ENCODE measurements at places on chromosomes 3 and 15. TPM values are rescaled to one million over a fixed set of nuclear protein-coding genes. Genes with fewer than 3 reads are reported as not detected.

SPTSSB gene
- total RNA-seq: not detected

NTRK3 gene
- total RNA-seq: 4.2 TPM

DCBLD2 gene
- total RNA-seq: 1.1 TPM

DNA sequence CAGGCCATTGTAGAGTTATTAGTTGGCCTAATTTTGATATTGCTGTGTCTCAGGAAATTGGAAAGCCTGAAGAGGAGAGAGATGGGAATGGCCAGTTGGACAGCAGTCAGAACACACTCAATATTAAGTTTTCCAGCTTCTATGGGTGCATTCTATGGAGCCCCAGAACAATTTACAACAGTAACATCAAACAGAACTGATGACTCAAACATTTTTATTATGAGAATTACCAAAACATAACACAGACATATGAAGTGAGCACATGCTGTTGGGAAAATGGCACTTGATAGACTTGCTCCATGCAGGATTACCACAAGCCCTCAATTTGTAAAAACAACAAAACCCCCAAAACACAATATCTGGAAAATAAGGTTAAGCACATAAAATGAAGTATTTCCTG, 104.3 kb downstream of the GADL1 start:
- no peak for DNase-seq
- H3K4me1 ChIP-seq: peaks cover 7% of the 10 kb centered on the region
- H3K4me3 ChIP-seq: no peak overlapping the region
- no peaks in the 10 kb centered on the region for H3K36me3 ChIP-seq
- H3K27ac ChIP-seq: no peak overlapping the region

NPAP1 gene
- not detected for total RNA-seq

DNA sequence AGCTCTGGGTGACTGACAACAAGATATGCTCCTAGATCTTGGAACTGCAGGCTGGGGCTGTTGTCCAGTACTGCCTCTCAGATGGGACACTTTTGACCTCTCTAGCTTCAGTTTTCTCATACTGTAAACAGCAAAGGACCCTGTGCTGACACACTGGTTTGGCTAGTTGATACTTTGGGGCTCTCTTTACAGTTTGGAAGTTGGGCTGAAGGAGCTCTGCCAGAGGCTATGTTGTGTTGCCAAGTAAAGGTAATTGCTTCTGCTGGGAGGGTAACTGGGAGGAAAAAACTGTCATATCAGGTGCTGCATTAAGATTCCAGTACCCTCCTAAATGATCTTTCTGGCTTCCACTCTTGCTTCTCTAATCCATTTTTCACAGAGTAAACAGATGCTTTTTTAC, 54.0 kb downstream of the ISL2 start:
- no peaks in the 10 kb centered on the region for H3K27me3 ChIP-seq
- no peak overlapping the region for H3K27ac ChIP-seq

- peaks cover 8% of the 10 kb centered on the region for H3K27me3 ChIP-seq
- H3K4me3 ChIP-seq: no peak overlapping the region
- DNase-seq: no peak
Observed at GRCh38 chr3:112634786-112635541, 6.0 kb downstream of the CCDC80 start.

GRCh38 chr3:194984622-194985021, 286.3 kb downstream of the XXYLT1 start:
- no peak for DNase-seq
- peaks cover 10% of the 10 kb centered on the region for H3K27me3 ChIP-seq
- no peak overlapping the region for H3K27ac ChIP-seq
- H3K36me3 ChIP-seq: no peaks in the 10 kb centered on the region

SAMD7 gene
- not detected for total RNA-seq

- no peaks in the 10 kb centered on the region for H3K27me3 ChIP-seq
- DNase-seq: peak; percentile 19
- no peak overlapping the region for H3K27ac ChIP-seq
- no peak overlapping the region for H3K4me3 ChIP-seq
- H3K36me3 ChIP-seq: peaks cover 3% of the 10 kb centered on the region
Observed at GRCh38 chr15:28989239-28989830, 103.6 kb downstream of the APBA2 start.

DNA sequence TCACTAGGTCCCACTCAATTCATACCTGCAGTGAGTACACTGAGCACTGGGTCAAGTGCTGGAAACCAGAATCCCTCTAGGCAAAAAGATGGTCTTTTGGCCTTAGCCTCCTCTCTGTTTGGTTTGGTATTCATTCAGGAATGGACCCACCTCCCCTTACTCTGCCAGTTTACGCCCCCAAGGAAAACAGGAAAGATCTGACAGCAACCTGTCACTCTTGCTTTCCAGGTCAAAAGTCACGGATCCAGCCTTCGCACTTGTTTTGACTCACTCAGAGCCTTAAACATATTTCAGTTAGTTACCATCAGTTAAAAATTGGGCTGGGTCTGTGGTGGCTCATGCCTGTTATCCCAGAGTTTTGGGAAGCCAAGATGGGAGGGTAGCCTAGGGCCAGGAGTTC, 68.1 kb downstream of the SYNM start:
- H3K36me3 ChIP-seq: no peaks in the 10 kb centered on the region
- H3K27me3 ChIP-seq: no peaks in the 10 kb centered on the region
- DNase-seq: no peak
- no peak overlapping the region for H3K4me3 ChIP-seq

THRB gene
- not detected for total RNA-seq

- DNase-seq: no peak
- no peaks in the 10 kb centered on the region for H3K36me3 ChIP-seq
- H3K4me1 ChIP-seq: no peaks in the 10 kb centered on the region
- no peaks in the 10 kb centered on the region for H3K27me3 ChIP-seq
Observed at GRCh38 chr3:145518639-145519038, 642.3 kb downstream of the PLOD2 start.

GOLGA8H gene
- total RNA-seq: 0.19 TPM

DNA sequence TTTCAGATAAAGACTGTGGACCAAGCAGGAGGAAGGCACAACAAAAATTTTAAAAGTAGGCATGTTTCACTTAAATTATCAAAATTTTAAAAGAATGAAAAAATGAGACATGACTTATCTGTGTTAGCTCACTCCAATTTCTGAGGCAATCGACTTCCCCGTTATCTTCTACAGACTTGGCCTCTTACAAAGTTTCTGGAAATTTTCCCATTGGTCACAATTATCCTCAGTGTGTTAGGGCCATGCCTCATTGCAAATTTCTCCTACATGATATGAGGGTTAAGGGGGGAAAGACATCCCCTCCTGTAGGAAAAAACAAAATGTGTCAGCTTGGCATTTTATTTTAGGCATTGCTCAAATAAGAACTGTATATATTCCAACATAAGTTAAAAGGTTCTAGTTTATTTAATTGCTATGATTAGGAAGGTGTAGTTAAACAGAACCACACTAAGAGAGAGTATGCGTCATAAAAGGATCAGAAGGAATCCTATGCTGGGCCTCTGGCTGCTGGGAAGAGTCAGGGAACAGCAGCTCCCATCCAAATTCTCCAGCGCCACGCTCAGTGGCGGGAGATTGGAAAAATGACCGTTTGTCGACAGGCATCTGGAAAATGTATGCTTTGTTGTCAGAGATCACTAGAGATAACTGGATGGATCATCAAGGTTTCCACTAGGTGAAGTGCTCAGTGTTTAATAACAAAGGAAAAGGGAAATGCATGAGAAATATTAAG, 463.6 kb upstream of the NR2F2 start:
- peaks cover 8% of the 10 kb centered on the region for H3K27me3 ChIP-seq
- H3K27ac ChIP-seq: no peak overlapping the region
- peaks cover 15% of the 10 kb centered on the region for H3K4me1 ChIP-seq
- DNase-seq: no peak

GRCh38 chr15:73264881-73265280, 103.9 kb downstream of the HCN4 start:
- H3K4me1 ChIP-seq: no peaks in the 10 kb centered on the region
- no peak for DNase-seq
- no peak overlapping the region for H3K27ac ChIP-seq
- no peaks in the 10 kb centered on the region for H3K27me3 ChIP-seq
- H3K4me3 ChIP-seq: no peak overlapping the region

DNA sequence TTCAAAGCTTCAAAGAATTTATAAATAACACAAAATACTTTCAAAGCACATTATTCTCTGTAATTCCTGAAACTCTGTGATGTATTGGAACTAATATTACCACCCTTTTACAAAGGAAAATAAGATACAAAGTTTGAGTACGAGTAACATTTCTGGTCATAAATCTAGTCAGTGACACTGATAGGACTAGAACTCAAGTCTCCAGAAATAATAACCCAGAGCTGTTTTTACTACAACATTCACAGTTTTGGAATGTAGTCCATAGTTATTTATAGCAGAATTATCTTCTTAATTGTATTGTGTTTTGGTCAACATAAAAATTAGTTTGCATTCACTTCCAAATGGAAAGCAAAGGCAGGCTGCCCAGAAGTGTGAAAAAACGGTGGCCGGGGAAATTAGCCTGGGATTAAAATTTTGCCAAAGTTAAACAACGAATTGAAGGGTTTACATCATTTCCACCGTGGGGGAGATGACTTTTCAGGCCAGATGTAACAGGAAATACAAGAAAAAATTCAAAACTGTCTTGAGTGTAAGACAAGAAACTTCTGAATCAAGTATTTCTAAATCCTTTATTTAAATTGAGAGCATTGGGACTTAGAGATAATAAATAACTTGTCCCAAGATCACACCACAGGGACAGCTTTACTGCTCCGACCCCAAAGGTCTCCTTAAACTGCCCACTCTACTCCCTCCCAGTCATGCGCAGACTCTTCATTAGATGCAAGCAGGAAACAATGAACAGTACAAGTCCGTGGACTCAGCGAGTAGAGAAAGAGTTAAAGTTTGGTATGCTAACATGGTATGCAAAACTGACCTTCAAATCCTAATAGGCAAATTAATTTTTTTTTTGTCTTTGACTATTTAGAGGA, 74.3 kb upstream of the VGLL4 start:
- peak; percentile 3 for DNase-seq
- peak overlapping the region; percentile 92 for H3K4me3 ChIP-seq
- H3K36me3 ChIP-seq: no peaks in the 10 kb centered on the region
- peaks cover 20% of the 10 kb centered on the region for H3K27me3 ChIP-seq

- no peaks in the 10 kb centered on the region for H3K4me1 ChIP-seq
- no peaks in the 10 kb centered on the region for H3K36me3 ChIP-seq
Observed at GRCh38 chr3:174398761-174399160, 460.4 kb upstream of the NAALADL2 start.

- H3K4me3 ChIP-seq: no peak overlapping the region
- no peak for DNase-seq
- no peak overlapping the region for H3K27ac ChIP-seq
- H3K36me3 ChIP-seq: no peaks in the 10 kb centered on the region
- peaks cover 6% of the 10 kb centered on the region for H3K4me1 ChIP-seq
Observed at GRCh38 chr3:63353383-63353782, 75.3 kb downstream of the SYNPR start.

GAP43 gene
- not detected for total RNA-seq

CCNL1 gene
- 315 TPM for total RNA-seq

- H3K4me3 ChIP-seq: no peak overlapping the region
- no peaks in the 10 kb centered on the region for H3K27me3 ChIP-seq
- H3K27ac ChIP-seq: no peak overlapping the region
- H3K4me1 ChIP-seq: no peaks in the 10 kb centered on the region
- H3K36me3 ChIP-seq: no peaks in the 10 kb centered on the region
Observed at GRCh38 chr3:54777141-54777540, 150.7 kb downstream of the LRTM1 start.

GRCh38 chr3:48240000-48240963, 622 bp upstream of the ZNF589 start:
- no peak for DNase-seq
- H3K4me1 ChIP-seq: peaks cover 28% of the 10 kb centered on the region
- peak overlapping the region; percentile 88 for H3K4me3 ChIP-seq
- H3K27me3 ChIP-seq: no peaks in the 10 kb centered on the region

DNA sequence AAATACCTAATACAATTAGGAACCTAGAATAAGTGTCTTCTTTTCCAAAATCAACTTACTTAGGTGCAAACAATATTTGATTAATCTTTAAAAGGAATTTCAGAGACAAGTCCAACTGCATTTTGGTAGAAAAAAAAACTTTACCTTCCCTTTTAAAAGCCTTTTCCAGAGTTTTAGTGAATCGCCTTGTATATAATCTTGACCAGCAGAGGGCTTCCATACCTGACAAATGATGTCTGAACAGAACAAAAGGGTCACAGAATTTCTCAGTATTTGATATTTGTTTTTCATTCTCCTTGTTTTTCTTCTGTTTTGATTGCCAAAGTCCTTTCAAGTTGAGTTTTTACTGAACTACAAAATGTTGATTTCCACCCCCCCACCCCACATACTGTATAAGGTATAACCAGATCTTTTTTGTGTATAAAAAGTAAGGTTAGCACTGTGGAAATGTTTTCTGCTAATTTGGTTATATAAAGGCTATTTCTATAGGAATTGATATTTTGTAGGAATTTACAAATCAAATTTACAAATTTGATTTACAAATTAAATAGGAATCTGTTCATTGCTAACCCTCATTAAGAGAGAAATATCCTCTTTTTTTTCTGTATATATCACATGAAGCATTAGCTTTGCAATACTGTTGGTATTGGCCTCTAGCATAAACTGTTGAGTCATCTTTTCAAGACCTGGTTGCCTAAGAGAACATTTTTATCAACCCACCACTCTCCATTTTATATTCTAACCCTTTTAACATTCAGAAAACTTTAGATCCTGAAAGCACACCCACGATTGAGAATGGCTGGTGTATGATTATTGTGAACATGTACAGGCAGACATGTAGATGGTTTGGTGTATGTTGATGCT, 464.1 kb upstream of the RARB start:
- DNase-seq: no peak
- H3K27me3 ChIP-seq: no peaks in the 10 kb centered on the region
- H3K27ac ChIP-seq: no peak overlapping the region
- H3K36me3 ChIP-seq: no peaks in the 10 kb centered on the region
- no peak overlapping the region for H3K4me3 ChIP-seq

- H3K27me3 ChIP-seq: peaks cover 19% of the 10 kb centered on the region
Observed at GRCh38 chr3:48429317-48429959, 448 bp downstream of the PLXNB1 start.

DNA sequence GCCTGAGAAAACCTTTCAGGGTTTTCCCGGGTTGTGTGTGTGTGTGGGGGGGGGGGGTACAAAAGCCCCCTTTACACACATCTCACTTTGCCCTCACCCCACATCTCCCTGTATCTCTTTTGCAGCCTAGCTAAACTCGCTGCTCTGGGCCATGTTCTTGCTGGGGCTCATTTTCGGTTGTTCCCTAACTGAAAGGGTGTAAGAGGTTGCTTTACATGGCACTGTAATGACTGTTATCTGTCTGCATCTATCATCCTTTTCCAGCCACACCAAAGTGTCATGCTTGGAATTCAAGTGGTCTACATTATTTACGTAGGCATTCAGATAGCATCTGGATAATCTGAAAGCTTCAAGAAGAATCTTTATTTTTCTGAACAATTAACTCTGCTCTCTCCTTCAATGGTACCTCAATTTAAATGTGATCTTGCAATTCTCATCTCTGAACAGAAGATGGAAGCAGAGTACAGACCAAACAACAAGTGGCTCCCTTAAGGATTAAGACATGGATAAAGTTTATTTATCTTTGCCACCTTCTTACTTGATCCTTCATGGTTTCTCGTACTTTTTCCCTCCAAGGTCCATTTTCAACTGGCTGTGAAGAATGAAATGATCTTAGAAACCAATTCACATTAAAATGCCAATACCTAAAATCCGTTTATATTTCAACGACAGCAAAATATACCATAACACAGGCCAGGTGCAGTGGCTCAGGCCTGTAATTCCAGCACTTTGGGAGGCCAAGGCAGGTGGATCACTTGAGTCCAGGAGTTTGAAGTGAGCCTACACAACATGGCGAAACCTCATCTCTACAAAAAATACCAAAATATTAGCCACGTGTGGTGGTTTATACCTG, 34.9 kb downstream of the DCLK3 start:
- H3K4me3 ChIP-seq: no peak overlapping the region
- no peaks in the 10 kb centered on the region for H3K36me3 ChIP-seq
- DNase-seq: no peak
- H3K27me3 ChIP-seq: peaks cover 5% of the 10 kb centered on the region
- no peak overlapping the region for H3K27ac ChIP-seq

SCN5A gene
- total RNA-seq: not detected
